Astrocyte (in vitro differentiated cells and primary cell): ENCODE measurements at places on chromosomes 1 and 21.

- DNase-seq = no peak
These were observed 32.0 kb downstream of the VTCN1 start for GRCh38 chr1:117178756-117179155.

DNA sequence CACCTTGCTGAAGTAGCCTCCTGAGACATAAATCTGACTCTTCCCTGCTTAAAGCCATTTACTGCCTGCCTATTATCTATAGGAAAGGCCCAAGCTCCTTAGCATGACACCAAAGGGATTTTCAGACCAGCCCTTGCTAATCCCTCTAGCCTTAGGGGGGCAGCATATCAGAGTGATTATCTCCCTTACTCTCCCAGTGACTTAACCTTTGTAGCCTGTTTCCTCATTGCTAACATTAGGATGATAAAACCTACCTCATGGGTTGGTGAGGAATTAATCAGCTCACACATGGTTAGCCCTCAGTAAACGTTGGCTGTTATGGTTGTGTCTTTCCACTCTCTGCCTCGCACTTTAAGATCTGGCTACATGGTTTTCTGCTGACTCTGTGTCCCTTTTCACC lies 70.1 kb downstream of the ROR1 start:
- no peak for DNase-seq

- DNase-seq = peak; percentile 98
These were observed 38.9 kb upstream of the C1orf185 start for GRCh38 chr1:51063121-51063520.

DNA sequence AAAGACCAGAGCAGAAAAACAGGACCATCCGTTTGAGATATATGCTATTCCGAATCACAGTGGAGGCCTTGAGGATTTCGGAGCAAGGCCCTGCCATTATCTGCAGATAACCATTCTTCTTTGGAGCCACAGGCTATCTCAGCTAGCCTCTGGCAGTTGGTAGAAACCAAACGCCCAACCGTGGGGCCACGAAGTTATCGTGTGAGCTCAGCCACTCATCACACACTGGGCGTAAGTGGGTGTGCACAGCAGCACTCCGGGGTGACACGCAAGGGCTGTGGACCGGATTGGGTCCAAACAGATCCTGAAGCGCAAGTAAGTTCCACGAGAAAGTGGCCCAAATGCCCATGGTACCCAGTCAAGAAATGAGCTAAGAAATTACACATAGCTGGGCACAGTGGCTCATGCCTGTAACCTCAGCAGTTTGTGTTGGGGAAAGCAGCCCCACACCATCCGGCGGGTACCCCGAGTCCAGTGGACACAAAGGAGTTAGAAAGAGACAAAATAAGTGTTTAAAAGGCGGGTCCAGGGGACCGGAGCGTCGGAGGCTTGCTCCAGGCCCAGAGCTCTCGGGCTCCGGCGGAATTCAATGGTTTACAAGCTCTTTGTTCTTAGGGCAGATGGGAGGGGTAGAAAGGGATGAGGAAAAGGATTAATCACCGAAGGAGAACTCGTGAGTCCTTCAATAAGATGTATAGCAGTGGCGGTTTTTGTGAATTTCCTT lies 130.6 kb downstream of the LIPI start:
- DNase-seq = no peak

DNA sequence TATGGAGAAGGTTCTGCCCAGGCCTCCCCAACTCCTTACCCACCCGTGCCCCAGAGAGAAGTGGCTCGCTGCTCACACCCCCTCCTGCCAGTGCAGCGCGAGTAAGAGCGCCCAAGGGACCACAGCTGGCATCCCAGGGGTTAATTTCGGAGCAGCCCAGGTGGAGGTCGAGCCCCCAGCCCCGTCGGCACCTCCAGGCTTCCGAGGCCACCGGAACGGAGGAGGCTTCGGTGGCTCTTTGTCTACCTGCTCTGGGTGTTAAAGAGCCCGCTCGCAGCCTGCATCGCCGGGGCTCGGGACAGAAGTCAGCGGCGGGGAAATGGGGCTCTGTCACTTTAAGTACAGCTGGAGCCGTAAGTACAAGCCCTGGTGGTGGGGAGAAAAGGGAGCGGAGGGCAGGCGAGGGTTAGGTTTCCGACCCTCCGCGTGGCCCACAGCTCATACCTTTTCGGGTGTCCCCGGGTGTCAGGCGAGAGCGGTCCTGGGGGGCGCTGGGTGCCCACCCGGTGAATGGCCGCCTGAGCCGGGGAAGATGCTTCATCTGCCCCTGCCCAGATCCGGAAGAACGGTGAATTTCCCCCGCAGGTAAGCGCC lies 89.4 kb upstream of the IPO9 start:
- no peak for DNase-seq

DNA sequence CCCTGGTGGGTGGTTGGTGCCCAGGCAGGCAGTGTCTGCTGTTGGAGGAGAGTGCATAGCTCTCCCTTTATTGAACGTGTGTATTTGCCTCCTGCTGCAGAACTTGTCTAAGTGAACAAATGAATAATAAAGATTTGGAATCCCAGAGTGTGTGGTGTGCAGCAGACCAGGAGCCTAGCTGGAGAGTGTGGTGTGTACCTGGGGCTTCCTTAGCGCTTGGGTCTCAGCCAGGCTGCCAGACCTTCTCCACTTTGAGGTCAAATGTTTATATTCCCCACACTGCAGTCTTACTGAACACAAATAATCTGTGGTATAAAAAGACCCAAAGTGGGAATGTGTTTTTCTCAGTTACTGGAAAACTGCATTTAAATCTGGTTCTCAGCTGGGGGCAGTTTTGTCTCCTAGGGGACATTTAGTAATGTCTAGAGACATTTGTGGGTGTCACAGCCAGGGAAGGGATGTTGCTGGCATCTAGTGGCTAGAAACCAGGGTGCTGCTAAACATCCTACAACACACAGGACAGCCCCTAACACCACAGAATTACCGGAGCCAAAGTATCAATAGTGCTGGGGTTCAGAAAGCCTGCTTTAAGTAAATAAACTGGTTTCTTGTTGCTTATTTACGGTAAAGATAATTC lies 23.6 kb downstream of the SLC37A1 start:
- DNase-seq = no peak

- no peak for DNase-seq
These were observed 73.3 kb upstream of the SLC44A3 start for GRCh38 chr1:94746635-94747525.

- no peak for DNase-seq
These were observed 181.4 kb upstream of the DPT start for GRCh38 chr1:168910403-168910802.

DNA sequence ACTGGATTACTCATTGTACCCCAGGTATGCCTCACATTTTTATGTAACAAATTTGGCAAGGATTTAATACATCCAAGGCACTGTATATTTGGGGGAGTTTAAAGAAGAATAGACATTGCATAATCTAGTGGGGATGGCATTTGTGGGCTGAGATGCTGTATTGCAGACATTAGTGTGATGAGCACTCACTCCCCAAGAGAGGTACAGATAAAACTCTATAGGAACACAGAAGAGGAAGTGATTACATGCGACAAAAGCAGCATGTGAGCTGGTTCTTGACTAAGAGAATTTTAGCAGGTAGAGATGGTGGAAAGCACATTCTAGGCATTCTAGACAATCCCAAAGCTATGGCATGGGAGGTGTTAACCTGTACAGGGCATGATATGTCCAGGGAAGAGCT lies 24.2 kb upstream of the CDC14A start:
- DNase-seq = no peak

GRCh38 chr1:25074351-25075227 lies 144.5 kb upstream of the RUNX3 start:
- DNase-seq = no peak

DNA sequence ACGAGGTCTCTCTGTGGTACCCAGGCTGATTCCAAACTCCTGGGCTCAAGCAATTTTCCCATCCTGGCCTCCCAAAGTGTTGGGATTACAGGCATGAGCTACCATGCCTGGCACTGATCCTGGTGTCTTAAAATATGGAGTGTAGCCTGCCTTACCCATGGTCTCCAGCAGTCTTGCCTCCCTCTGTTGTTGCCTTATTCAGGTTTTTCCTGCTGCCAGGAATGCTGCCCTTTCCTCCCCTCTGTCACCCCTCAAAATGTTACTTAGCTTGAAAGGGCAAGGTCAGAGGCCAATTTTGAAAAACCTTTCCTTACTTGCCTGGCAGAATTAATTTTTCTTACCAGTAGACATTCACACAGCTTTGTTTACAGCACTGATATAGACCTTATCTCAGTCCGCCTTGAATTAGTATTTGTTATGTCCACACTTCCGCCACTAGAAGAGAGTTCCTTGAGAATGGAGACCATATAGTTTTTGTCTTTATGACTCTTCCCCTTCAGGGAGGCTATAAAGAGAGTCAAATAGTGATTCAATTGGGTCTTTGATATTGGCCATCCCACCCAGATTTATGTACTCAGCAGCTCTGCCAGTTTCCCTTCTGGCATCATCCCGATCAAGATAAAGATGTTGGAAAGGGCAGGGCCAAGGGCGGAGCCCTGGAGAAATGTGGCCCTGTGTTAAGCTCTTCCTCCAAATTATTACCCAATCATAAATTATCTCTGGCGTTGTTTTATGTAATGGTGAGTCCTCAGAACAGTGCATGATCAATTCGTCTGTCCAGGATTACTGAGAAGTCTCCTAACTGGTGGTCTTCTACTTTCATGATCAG lies 38.8 kb downstream of the C1orf21 start:
- DNase-seq = no peak

GRCh38 chr1:53622531-53622930 lies 116.4 kb downstream of the GLIS1 start:
- DNase-seq = no peak

DNA sequence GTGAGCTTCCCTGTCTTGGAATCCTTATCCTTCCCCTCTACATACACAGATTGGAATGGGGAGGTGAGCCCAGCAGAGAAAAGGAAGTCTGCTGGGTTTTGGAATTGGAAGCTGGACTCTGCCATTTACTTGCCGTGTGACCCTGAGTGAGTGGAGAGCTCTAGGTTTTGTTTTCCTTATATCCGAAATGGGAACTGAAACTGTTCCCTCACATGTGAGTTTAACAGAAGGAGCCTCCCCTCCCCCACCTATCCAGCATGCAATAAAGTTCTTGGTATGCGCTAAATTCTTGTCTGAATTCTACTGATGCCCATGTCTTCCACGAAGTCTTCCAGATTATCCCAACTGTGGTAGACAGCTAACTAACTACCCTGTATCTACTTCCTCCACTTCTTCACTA lies 58.7 kb downstream of the NENF start:
- DNase-seq = no peak

- DNase-seq = peak; percentile 65
These were observed 3.3 kb downstream of the MAPKAPK2 start for GRCh38 chr1:206687915-206688442.

DNA sequence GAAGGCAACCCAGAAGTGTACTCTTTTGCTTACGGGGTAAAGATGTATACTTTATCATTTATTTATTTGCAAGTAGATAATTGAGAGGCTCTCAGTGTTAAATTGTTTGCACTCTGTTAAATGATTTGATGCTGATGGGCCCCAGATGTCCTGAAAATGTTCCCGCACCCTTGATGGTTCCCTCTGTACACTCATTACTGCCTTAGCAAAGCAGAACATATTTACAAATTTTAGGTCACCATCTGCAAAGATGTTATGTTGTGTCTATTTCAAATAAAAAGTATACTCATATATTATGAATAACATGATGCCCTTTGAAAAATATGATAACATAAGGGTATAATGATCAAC lies 240.5 kb upstream of the SNX7 start:
- no peak for DNase-seq

- DNase-seq = no peak
These were observed 51.8 kb downstream of the CD46 start for GRCh38 chr1:207803678-207804077.

- no peak for DNase-seq
These were observed 99.5 kb upstream of the CSF3R start for GRCh38 chr1:36582066-36582755.

DNA sequence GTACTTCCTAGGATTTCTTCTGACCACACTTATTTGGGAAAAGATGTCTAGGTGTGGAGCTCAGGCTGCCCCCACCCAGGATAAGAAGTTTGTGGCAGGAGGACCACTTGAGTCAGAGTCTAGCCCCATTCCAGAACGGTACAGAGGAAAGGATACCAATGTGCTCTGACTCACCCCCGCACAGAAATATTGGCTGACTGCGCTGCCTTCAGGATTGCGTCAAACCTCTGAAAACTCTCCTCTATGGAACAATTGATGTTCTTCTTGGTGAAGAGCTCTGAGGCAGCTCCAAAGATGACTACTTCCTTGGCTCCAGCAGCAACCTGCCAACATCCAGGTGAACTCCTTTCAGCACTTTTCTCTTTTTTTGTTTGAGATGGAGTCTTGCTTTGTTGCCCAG lies 11.2 kb downstream of the HMGCL start:
- peak; percentile 10 for DNase-seq

GRCh38 chr1:236020359-236021219 lies 44.3 kb downstream of the NID1 start:
- no peak for DNase-seq

- DNase-seq = no peak
These were observed 74.1 kb downstream of the VCAM1 start for GRCh38 chr1:100793659-100794058.

DNA sequence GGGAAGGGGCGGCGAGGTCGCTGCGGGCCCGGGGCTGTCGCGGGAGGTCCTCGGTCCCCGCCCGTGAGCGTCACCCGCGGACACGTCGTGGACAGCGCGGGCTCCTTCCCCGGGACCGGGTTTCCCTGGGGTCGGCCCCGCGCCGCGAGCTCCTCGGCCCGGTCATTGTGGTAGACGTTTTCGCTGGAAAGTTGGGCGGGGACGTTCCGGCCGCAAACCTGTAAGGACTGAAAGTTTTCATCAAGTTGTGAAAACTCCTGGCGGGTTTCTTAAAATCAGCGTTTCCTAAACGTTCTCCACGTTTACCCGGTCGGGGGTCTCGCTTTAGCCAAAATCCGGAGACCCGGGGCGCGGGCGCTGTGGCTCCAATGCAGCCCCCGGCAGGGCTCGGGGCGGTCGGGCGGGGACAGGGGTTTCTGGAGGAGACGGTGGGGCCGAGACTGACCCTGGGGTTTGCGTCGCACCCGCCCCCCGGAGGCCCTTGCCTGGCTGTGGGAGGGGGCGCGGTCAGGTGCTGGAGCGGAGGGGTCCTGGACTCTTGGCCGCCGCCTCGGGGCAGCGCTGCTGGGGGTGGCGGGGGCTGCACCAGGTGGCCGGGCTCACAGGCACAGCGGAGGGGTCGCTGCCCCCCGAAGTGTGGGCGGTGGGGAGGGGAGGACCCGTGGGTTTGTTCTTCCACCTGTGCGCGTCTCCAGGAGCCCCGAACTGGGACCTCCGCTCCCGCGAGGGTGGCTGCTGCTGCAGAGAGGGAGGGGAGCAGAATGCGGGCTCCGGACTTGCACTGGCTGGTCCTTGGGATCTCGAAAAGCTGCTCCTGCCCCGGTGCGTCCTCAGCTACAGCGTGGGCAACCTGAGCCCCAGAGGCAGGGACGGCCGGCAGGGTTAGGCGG lies 827 bp downstream of the PRKCZ start:
- DNase-seq = no peak

GRCh38 chr1:64543831-64544230 lies 73.9 kb downstream of the CACHD1 start:
- peak; percentile 47 for DNase-seq

GRCh38 chr21:34510148-34511142 lies 1.6 kb downstream of the KCNE1 start:
- no peak for DNase-seq
